Subcutaneous preadipocyte (primary cell): ENCODE measurements at places on chromosomes 13 and 19. TPM values are rescaled to one million over a fixed set of nuclear protein-coding genes. Genes with fewer than 3 reads are reported as not detected.

The SIAH3 gene
- total RNA-seq, result not detected in 2 replicates

The ZNF30 gene
- total RNA-seq, result 2.6 and 2.7 TPM in 2 replicates

The CSNK1A1L gene
- total RNA-seq, result not detected in 2 replicates

The PGLYRP1 gene
- total RNA-seq, result not detected in 2 replicates

The ZNF211 gene
- total RNA-seq, result 4.8 and 7.2 TPM in 2 replicates

The KRTDAP gene
- not detected in 2 replicates for total RNA-seq

The GFY gene
- not detected in 2 replicates for total RNA-seq

The PPP6R1 gene
- total RNA-seq, result 32.3 and 44.8 TPM in 2 replicates

The ZNF177 gene
- total RNA-seq, result 0.73 and 0.78 TPM in 2 replicates

The TMC4 gene
- not detected in 2 replicates for total RNA-seq

The C13orf46 gene
- under 0.01 and 0.39 TPM in 2 replicates for total RNA-seq
